ENCODE measurements at places on chromosomes 5 and 9.
A peak's percentile ranks its signal among the peaks of the same experiment; 100 is the strongest.

DNA sequence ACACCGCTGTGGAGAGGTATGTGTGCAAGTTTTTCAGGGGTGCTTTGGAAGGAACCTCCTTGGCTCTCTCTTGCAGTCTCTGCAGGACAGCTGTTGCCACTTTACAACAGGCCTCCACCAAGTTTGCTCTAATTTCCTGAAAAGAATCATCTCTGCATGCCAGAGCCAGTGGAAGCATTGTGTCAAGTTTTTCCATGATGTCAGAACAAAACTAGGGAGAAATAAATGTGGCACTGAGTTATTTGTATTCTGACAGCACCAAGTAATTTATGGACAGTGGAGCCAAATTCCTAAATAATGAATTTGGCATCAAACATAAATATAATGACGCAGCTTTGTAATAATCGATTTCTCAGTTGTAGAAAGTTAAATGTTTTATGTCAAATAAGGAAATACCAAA, 146.9 kb downstream of the KIAA0825 start:
- no peak for DNase-seq

GRCh38 chr9:137816531-137817235, 60.9 kb upstream of the CACNA1B start:
- no peak for DNase-seq

- DNase-seq, result peak; percentile 25
Measured at GRCh38 chr5:81749561-81750307, 1.2 kb downstream of the SSBP2 start.

GRCh38 chr5:132653716-132654115, 4.3 kb upstream of the IL13 start:
- DNase-seq, result no peak

GRCh38 chr5:113039229-113039933, 62.8 kb downstream of the DCP2 start:
- no peak for DNase-seq

DNA sequence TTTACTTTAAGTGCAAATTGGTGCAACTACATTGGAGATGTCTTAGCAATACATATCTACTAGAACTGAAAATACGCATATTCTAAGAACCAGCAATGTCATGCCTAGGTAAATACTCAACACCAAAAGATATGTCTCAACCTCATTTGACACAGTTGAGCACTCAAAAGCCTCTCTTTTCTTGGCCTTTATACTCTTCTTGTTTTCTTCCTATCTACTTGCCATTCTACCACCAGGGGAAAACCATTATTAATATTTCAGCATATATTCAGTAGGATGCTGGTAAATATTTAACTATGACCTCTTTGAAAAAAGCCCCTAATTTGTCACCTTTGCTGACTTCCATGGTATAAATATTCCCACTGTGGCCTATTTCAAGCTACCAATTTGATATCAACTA, 443.8 kb downstream of the LRRC70 start:
- DNase-seq, result no peak

- no peak for DNase-seq
Measured at GRCh38 chr5:58937031-58937681, 354.3 kb downstream of the RAB3C start.

DNA sequence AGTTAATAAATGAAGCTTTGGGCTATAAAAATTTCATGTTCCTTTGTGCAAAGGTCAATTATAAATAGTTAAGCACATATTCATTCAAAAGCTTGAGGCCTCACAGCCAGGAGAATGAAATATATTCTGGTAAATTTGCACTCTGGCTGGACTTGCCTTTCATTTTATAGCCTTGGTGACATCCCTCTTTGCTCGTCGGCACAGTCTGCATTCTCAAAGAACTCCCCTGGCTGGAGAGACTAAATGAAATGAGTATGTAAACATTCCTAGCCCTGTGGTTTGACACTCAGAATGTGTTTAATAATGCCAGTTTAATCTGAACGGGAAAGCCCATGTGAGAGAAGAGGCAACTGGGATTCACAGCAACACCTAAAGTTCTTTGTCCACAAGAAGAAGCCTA, 285.6 kb downstream of the BRINP1 start:
- no peak for DNase-seq

- DNase-seq, result no peak
Measured at GRCh38 chr9:79817438-79818004, 245.8 kb downstream of the TLE4 start.

GRCh38 chr9:18905028-18905882, 127.8 kb downstream of the SAXO1 start:
- DNase-seq, result no peak

DNA sequence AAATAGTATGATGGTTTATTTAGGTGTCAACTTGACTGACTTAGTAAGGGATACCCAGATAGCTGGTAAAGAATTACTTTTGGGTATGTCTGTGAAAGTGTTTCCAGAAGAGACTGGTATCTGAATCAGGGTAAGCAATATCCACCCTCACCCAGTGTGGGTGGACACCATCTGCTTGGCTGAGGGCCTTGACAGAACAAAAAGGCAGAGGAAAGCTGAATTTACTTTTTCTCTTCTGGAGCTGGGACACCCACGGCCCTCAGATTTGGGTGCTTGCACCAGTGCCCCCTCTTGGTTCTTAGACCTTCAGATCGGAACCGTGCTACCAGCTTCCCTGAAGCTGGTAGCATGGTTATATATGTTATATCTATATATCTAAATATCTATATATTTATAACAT, 489.5 kb upstream of the MPDZ start:
- DNase-seq, result no peak

DNA sequence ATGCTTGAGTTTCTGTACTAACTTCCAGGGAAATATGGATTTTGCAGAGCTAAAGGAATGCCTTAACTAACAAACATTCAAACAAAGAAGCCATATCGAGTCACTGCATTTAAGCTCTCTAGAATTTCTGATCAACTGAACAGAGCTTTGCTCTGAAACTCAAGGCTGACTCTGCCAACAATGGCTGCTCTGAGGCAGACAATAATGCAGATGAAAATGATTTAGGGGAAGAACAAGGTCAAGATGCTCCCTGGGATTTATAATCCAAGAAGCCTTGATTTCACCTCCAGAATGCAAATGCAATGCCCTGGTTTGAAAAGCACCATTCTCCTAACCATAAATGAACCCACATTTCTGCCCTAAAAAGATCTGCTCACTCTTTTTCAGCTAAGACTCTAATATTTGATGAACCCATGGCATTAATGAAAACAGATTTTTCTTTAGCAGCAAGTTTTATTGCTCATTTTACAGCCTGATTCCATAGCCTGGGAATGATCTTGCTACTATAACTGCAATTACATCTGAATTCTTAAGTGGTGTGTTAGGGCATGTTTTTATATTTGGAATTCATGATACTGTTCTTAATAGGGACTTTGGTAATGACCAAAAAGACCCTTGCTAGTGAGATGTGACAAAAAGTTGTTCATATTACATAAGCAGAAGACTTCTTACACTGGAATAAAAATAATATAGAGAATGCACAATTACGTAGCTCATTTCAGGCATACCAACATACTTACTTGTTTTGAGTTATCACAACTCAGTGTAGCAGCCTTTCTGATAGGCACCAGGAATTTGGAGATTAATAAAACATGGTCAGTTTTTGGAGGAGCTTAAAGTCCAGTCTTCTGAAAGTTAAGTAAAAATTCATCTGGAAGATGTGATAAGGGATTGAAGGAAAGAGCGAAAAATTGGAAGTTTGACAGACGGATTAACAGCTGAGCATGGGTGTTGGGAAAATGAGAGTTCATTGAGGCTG, 169.4 kb downstream of the TRPM3 start:
- DNase-seq, result no peak

- DNase-seq, result no peak
Measured at GRCh38 chr9:127523312-127523851, 72.1 kb downstream of the LRSAM1 start.

DNA sequence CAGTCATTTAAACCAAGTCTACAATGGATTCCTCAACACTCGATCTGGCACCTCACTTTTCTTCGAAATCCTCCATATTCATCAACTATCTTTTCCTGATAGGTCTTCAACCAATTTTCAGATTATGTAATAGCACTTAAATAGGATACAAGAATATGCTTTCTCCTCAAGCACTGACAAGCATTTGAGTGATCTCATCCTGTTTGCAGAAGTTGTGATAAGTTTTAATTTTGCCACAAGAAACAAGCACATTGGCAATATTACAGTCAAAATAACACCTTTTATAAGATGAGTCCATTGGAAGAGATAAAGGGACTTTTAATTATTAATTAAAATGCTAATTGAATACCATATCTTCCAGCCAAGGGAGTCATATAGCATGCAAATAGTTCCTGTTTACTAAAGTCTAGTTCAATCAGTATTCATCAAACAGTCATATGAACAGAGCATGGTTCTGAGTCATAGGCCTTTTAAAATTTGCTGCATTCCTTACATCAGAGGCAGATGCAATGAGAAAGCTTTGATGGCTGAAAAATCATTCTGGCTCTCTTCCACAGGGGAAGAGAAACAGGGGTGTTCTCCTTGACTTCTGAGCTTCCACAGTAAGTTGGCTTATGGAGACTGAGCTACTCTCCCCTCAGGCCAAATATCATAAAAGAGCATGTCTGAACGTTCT, 32.7 kb upstream of the ZCCHC9 start:
- DNase-seq, result no peak

- no peak for DNase-seq
Measured at GRCh38 chr5:134911285-134912206, 6.6 kb downstream of the PCBD2 start.

DNA sequence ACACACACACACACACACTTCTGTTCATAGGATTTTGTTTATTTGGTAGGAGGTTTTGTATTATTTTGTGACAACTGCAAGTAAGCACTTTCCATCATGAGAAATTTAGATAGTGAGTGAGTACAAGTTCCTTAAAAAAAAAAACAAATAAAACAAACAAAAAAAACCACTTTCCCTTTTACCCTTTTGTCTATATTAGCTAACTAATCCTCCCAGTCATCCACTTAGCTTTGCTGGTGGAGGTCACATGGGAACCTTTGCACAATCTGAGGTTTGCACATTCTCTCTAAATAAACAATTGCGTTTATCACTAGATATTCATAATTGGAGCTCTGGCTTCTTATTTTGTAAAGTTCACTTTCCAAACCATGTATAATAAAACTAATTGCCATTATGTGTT, 6.8 kb downstream of the ITGA1 start:
- no peak for DNase-seq

- no peak for DNase-seq
Measured at GRCh38 chr9:95514342-95514741, 2.4 kb downstream of the PTCH1 start.

DNA sequence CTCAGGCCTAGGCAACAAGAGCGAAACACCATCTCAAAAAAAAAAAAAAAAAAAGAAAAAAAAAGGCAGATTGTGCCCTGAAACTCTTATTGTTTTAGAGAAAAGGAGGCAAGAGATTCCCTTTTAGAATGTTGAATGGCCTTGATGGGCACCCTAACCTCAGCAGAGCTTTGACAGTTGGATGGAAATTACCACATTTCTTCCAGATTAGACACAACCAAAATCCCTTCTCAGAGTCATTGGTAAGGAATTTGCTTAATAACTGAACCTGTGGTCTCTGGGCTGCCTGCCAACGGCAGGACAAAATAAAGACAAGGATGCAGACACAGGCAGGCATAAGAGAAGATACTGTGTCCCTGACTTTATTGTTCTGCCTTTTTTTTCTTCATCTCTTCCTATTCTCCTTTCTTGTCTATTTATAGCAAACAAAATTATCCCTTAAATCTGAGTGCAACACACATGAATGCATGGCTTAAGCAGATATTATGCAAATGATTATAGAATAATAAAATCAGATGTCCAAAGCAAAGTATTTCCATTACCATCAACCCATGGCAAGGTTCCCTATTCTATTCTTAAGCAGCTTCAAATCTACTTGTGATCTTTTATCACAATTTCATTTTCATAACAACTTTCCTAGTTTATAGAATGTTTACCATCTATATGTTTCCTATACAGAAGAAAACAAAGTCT, 37.3 kb upstream of the TRIO start:
- no peak for DNase-seq

DNA sequence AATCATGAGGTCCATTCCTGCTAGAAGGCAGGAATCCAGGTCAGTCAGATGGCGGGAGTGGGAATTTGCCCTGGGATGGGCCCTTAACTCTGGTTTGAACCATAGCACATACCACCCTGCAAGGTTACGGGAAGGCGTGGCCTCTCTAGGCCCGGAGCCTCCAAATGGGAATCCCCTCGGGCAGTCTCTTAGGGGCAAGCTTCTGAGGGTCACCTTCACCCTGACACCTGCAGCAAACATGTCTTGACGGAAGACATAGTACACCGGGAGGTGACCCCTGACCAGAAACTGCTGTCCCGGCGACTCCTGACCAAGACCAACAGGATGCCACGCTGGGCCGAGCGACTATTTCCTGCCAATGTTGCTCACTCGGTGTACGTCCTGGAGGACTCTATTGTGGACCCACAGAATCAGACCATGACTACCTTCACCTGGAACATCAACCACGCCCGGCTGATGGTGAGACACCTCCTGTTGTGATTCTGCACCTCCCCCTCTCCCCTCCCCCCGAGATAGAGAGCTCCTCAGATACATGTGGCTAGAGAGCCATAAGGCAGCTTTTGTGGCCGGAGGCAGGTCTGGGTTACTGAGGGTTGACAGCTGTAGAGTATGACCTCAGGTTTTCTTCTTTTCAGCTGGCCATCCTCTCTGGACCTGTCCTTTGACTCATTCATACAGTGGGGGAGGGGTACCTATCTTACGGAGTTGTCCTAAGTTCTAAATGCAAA, 957 bp downstream of the PRELID1 start:
- DNase-seq, result no peak

DNA sequence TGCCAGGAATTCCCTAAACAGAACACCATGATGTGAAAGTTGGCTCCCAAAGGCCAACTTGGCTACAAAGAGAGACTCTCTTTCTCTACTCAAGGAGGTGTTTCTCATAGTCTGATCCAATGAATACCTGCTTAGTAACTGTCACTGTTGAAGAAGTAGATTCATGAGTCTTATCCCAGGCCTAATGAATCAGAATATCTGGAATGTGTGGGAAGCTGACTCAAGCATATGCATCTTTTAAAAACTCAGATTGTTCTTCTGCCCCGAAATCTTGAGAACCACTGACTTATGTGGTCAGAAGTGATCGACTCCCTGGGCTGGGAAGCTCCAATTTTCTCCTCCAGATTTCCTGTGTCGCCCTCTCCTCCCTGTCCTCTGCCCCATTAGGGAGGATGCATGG, 345.6 kb downstream of the PLK2 start:
- DNase-seq, result no peak

- DNase-seq, result no peak
Measured at GRCh38 chr9:124037790-124038189, 26.2 kb downstream of the LHX2 start.

- DNase-seq, result no peak
Measured at GRCh38 chr5:72166070-72166979, 59.0 kb downstream of the MAP1B start.

DNA sequence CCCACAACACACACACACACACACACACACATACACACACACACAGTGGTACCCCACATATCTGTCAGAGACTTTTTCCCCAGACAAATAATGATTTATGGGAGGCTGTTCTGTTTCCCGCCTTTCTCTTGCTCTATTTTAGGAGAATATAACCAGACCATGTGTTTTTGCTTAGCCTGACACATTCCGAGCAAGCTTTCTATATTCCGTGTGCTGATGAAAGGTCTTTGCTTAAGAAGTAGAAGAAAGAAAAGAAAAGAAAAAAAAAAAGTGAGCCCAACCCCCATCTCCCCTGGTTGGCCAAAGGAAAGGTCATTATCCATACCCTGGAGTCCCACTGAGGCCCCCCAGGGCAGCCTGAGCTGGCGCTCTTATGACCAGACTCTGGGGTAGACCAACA, 338.6 kb downstream of the SLIT3 start:
- DNase-seq, result no peak

GRCh38 chr9:134364391-134365114, 38.3 kb downstream of the RXRA start:
- no peak for DNase-seq
